Lower lobe of right lung (tissue), 2 donors: ENCODE measurements at places on chromosomes 3 and 15. TPM values are rescaled to one million over a fixed set of nuclear protein-coding genes. Genes with fewer than 3 reads are reported as not detected.

- DNase-seq = no peak
These were observed 194.2 kb upstream of the PROK2 start for GRCh38 chr3:71979175-71979574.

- DNase-seq = no peak
These were observed 64.3 kb downstream of the LEO1 start for GRCh38 chr15:51907136-51907862.

Gene MKRN3
- 0.41 TPM for total RNA-seq

- DNase-seq = no peak
These were observed 133.5 kb downstream of the LRRK1 start for GRCh38 chr15:101052681-101053121.

Gene TMEM158
- 0.80 TPM for total RNA-seq

- DNase-seq = no peak
These were observed 26.2 kb downstream of the LRRFIP2 start for GRCh38 chr3:37148208-37148607.

DNA sequence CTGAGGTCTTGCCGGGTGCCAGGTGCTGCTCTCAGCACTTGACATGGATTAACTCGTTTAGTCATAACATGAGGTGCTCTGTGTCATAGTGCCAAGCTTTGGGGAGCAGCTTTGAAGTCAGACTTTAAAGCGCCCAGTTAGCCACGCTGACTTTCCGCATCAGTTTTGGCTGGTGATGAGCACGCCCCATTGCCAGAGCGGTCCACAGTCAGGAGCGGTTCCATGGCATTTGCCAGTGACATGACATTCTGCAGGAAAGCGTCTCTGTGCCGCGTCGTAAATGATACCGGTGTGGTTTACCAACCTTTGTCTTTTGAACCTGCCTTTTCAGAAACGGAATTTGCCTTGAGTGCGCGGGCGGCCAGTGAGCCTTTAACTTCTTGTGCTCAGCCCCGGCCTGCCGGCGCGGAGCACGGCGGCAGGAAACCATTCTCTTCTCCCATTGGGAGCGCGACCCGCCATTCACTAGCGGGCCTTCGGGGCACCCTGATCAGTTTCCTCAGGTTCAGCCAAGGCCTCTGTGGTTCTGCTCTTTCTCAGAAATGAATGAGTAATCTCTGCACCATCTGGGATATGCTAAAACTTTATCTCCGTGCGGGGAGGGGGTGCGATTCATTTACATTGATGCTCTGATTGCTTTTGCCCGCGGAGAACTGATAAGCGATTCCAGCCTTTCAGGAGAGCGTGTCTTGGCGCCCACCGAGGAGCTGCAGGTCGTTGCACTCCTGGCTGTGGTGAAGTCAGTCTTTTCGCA is 1.7 kb upstream of the SLC2A2 start:
- peak; percentile 53 for DNase-seq

GRCh38 chr3:129323651-129324294 is 45.1 kb downstream of the HMCES start:
- DNase-seq = no peak

GRCh38 chr3:171874251-171874681 is 31.1 kb downstream of the TMEM212 start:
- DNase-seq = no peak

Gene TUSC7
- total RNA-seq = not detected

DNA sequence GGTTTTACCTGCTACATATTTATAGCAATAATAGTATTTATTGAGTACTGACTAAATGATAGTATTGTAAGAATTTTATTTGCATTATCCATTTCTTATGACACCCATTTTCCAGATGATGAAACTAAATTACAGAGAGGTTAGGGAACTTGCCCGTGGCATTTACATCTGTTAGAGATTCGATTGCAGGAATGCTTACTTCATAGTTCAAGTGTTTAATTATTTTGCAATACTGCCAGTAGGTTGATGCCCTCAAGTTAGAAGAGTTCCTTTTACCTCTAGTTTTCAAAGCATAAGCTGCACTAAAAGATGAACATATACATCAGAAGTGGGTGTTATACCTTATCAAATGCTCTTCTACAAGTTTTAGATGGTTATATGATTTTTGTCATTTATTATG is 362.8 kb upstream of the RGMA start:
- no peak for DNase-seq

Gene CCR9
- not detected for total RNA-seq

Gene SELENOS
- total RNA-seq = 64.5 TPM

- DNase-seq = no peak
These were observed 777.2 kb downstream of the GRM7 start for GRCh38 chr3:7638103-7638502.

Gene MED12L
- 0.44 TPM for total RNA-seq

Gene SLC24A5
- total RNA-seq = not detected

Gene GREM1
- total RNA-seq = 3.1 TPM

Gene TRMT10C
- total RNA-seq = 17.4 TPM

Gene LRTM1
- not detected for total RNA-seq

Gene TMEM39A
- 37.9 TPM for total RNA-seq

DNA sequence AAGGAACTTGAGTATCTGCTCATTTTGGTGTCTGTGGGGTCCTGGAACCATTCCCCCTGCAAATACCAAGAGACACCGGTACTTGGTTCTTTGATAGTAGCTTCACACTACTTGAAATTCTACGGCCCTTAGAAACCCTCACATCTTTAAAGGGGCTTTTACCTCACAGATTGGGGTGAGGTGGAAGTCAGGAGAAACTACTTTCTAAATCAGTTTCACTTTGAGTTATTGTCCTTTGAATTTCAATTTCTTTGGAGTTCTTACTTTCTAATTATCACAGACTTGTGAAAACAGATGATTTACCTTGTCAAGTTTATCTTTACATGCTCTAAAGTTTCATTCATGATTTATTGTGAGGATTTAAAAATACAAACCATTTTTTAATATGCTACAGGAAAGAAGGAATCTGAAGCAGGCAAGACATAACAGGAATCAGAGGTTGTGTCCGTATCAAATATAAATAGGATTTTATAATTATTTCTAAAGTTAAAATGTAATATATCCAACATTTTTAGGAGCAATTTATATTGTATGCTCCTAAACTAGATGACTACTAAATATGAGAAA is 98.9 kb downstream of the NEDD4 start:
- no peak for DNase-seq

DNA sequence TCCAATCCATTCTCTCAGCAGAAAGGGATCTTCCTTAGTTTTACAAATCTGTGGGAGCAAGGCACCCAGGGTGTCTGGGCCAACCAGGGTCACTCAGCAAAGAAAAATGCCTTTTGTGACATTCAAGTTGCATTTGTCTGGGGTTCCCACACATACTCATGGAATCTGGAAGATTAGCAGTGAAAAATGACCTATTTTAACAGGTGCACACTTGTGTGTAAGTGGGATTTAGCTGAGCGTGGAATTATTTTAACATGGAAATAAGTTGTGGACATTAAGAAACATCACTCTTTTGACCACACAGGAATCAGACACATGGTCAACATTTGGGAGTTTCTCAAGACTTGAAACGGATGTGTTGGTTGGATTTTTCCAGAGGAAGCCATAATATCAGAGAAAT is 234.9 kb downstream of the OPA1 start:
- DNase-seq = no peak

GRCh38 chr15:96181873-96182301 is 148.6 kb upstream of the NR2F2 start:
- DNase-seq = no peak
